Right renal cortex interstitium (tissue), 3 donors: ENCODE measurements at places on chromosomes 5 and 9. TPM values are rescaled to one million over a fixed set of nuclear protein-coding genes. Genes with fewer than 3 reads are reported as not detected.

DNA sequence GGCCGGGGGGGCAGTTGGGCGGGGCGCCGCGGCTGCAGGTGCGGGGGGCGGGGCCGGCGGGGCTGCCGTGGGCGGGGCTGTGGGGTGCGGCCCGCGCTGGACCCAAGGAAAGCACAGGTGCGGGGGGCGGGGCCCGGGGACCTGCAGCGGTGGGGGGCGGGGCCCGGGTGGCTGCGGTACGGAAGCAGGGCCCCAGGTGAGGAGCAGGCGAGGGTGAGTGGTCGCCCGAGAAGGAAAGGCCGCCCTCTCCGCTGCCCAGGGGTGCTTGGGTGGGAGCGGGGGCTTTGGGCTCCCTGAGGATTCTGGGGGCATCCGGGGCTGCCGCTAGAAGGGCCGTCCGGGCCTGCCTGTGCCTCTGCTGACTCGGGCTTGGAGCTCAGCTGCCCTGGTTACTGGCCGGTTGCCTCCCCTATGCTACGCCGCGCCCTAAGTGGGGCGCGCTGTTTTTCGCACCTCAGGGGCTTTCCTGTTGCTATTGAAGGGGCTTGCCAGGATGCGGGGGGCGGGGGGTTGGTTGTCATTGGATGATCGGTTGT lies 767 bp downstream of the RALGPS1 start:
- no peak for DNase-seq

- no peak for DNase-seq
Observed at GRCh38 chr9:98850851-98851729, 43.6 kb downstream of the GALNT12 start.

DNA sequence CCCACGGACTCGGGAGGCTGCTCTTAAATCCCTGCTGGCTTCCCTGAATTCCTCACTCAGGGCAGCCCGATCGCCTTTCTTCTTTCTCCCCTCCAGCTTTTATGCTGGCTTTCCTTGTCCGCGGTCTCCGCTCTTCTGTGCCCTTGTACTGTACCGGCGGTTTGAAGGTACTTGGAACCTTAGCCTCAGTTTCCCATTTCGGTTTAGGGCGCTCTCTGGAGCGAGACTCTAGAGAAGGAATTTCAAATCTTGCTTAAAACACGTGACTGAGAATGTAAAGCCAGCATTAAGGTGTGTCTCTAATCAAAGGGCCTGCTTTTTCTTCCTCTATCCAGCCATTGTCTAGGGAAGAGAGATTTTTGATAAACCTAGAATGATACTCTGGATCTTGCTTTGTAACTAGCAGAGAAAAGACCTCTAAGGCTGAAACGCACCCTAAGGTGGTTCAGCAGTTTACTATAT lies 650 bp downstream of the GPR107 start:
- DNase-seq, result no peak

DNA sequence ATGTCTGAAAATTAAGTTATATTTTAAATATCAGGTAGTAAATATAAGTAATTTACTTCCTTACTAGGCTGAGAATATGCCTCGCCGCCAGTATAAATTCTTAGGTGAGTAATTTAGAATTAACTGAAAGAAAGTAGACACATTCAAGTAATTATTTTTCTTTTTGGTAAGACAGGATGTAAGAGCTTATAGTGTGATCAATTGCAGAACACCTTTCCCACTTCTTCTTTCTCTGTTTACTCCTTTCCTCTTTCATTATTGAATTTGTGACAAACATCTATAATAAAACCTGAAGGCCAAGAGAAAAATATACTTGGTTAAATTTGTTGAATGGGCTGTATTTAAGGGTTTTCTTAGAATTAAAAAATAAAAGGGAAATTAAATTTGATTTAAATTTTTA lies 195.1 kb upstream of the CDKN2B start:
- no peak for DNase-seq

- DNase-seq, result no peak
Observed at GRCh38 chr5:33343676-33344327, 97.0 kb upstream of the TARS1 start.

DNA sequence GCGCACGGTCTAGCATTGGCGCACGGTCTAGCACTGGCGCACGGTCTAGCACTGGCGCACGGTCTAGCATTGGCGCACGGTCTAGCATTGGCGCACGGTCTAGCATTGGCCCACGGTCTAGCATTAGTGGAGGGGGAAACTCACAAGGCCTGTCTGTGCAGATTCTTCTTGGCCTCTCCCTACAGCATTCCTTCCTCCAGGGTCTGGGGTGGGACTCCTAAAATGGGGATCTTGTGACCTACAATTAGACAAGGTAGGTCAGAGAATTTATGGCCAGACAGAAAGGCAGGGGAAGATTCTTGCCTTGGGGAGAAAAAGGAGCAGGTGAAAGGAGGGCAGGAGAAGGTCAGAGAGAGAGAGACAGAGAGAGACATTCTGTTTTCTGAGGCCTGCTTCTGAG lies 5.4 kb upstream of the GBGT1 start:
- DNase-seq, result no peak

- no peak for DNase-seq
Observed at GRCh38 chr9:89360465-89360864, 42.2 kb downstream of the SECISBP2 start.

- no peak for DNase-seq
Observed at GRCh38 chr9:72763022-72763421, 189.8 kb downstream of the ALDH1A1 start.

- DNase-seq, result no peak
Observed at GRCh38 chr5:139384591-139385051, 1.5 kb upstream of the SLC23A1 start.

GRCh38 chr5:59840200-59840601 lies 53.3 kb downstream of the PDE4D start:
- no peak for DNase-seq

GRCh38 chr5:79241535-79241979 lies 5.6 kb downstream of the JMY start:
- DNase-seq, result no peak

DNA sequence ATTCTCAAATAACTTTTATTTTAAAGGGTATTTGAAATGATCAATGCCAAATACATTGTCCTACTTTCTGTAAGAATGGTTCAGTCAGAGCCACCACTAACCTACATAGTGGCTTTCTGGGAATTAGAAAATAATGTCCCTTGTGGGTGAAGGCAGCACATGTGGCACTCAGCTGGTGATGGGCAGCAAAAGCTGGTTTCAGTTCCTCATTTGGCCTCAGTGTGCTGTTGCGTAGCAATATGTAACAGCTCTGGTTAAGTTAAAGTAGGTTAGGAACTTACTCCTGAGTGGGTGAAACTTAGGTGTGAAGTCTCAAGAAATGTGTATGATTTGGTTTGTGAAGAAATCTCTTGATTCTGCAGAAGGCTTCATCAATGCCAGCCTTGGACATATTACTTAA lies 99.6 kb upstream of the SPEF2 start:
- DNase-seq, result no peak

DNA sequence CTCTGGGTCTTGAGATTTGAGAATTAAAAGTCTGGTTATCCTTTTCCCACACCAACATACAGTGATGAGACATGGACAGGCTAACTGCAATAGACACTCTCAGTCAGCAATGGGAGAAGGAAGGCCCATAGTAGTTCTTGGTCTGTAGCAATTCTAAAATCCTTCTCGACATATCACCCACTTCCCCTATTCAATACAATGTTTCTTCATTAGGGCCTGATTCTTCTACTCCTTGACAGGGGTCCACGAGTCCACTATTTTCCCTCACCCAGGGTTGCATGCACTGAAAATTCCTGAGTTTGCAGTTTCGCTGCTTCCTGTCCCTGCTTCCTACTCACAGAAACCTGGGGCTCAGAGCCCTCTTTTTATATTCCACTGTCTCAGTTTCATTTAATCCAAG lies 402.8 kb downstream of the MAT2B start:
- no peak for DNase-seq

The BAAT gene
- 0.44 TPM for polyA plus RNA-seq

The PCDHB15 gene
- 11.3 TPM for polyA plus RNA-seq

The SHLD3 gene
- 4.8 TPM for polyA plus RNA-seq
